Inflammatory macrophage (primary cell): ENCODE measurements at places on chromosomes 4 and X.

DNA sequence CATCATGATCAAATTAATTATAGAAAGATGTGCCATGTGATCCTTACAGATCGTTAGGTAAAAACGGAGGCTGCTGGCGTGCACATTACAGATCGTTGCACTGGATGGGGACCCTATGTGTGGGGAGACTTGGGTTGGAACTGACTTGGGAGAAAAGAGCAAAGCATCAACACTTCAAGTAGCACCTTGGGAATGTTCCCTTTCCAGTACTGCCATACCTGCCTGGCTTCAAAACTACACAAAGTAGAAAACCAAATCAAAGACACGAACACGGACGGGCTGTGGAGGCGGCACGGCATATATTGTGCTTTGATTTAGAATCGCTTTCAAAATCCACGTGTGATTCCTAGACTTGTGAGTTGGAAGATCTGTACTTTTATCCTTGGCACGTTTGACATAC, 898 bp downstream of the CMC4 start:
- DNase-seq = no peak

DNA sequence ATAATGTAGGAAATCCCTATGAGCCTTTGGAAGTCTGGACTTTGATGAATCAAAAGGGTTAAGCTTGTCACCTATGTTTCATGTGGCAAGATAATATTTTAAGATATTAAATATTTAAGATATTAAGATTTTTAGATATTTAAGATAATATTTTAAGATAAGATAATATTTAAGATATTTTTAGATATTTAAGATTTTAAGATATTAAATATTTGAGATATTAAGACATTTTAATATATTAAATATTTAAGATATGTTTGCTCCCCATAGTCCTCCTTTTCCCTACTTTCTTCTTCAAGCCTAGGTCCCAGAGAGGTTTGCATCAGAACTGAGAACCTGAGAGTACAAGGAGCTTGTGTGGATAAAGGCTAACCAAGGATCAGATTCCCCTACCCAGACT, 478.4 kb upstream of the IGFBP7 start:
- no peak for DNase-seq

DNA sequence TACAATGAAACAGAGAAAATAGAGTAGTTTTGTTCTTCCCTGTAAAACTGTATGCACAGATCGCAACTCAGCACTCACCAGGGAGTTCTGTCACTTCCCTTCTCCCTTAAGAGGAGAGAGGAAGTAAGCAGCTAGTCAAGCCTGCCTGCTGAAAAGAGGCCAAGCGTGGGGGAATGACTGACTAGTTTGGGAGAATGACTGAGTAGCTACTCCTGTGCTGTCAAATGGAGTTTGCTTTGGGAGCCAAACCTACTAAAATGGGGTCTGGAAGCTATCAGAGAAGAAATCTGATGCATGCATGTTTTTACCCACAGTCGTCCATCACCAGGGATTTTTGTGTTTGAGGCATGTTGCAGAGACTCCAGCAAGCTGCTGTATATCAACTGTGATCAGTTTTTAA, 54.6 kb upstream of the LHFPL1 start:
- DNase-seq = peak; percentile 64

DNA sequence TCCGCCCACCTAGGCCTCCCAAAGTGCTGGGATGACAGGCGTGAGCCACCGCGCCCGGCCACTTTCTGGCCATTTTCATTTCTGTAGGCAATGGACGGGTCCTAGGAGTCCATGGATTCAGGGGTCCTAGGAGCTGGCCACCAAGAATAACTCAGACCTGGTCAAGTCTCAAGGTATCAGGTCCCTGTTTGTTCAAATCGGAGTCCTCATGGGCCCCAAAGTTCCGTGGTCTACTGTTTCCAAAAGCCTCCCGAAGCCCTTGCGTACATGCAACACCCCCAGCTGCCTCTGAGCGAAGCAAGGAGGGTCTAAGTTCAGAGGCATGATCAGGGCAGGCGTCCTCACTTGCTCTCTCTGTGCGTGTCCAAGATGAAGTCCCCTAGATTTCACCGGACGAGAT, 30.1 kb downstream of the P2RY8 start:
- no peak for DNase-seq

- DNase-seq = no peak
Observed at GRCh38 chr4:87910795-87911194, 64.7 kb upstream of the SPP1 start.

GRCh38 chrX:2629316-2630007, 61.6 kb upstream of the CD99 start:
- peak; percentile 11 for DNase-seq

DNA sequence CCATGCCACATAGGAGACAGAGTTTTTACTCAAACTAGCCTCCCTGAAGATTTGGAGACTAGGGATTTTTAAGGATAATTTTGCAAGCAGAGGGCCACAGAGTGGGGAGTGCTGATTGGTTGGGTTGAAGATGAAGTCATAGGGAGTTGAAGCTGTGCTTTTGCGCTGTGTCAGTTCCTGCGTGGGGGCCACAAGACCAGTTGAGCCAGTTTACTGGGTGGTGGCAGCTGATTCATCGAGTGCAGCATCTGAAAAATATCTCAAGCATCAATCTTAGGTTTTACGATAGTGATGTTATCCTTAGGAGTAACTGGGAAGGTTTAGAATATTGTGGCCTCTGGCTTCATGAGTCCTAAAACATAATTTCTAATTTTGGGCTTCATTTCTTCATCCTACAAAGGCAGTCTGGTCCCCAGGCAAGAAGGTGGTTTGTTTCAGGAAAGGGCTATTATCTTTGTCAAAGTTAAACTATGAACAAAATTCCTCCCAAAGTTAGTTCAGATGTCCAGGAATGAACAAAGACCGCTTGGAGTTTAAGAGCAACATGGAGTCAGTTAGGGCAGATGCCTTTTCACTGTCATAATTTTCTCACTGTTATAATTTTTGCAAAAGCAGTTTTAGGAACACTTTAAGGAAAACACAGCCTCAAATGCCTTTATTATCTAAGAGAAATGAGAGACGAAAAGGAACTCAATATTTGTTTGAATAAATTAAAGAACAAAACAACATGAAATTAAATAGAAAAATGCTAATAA, 960.8 kb upstream of the PRKX start:
- no peak for DNase-seq

- DNase-seq = peak; percentile 87
Observed at GRCh38 chr4:147825451-147826287, 93.8 kb downstream of the ARHGAP10 start.

- DNase-seq = peak; percentile 56
Observed at GRCh38 chr4:150297861-150298474, 219.7 kb downstream of the DCLK2 start.

- DNase-seq = no peak
Observed at GRCh38 chrX:148284056-148284455, 216.4 kb upstream of the AFF2 start.

GRCh38 chrX:11269006-11269405, 24.2 kb upstream of the AMELX start:
- DNase-seq = peak; percentile 26

DNA sequence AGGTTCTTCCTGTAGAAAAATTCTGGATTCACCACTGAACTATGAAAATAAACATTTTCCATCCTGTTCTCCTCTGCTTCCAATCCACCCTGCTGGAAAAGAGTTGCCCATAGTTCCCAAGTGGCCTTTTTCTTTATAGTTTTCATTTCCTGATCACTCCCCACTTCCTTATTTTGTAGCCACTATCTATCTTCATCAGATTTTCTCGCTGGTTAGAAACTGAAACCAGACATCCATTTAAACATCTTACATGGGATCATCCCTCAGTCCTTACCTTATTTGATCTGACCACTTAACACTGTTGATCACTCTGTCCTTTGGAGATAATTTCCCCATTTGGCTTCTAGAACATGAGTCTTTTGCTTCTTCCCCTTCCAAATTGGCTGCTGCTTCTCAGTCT, 42.2 kb upstream of the SCOC start:
- DNase-seq = no peak

DNA sequence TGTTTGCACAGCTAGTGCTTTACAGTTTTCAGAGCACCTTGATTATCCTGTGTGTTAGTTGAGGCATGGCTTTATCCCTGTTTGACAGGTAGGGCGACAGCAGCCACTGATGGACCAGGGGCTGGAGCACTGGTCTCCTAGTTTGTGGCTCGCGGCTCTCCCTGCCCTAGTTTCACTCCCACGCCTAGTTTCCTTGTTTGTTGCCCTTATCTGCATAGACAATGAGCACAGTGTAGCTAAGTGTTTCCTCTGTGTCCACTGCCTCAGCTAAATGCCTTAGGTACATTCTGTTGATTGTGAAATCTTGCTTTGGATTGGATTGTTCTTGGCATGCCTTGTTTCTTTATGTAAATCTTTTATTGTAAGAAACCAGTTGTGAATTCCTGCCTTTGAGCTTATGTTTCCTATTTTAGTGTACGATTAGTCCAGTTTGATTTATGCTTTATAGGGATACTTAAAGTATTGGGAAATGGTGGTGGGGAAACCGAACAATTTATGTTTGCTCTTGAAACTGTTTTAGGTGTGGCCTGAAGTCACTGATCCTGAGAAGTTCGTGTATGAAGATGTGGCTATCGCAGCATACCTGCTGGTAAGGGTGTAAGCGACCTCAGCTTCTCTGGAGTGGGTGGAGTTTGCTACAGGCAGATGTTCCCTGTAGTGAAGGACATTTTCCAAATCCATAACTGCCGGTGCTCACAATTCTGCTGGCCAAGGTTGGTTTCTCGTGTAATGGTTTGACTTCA, 11.0 kb downstream of the TRMT44 start:
- no peak for DNase-seq

DNA sequence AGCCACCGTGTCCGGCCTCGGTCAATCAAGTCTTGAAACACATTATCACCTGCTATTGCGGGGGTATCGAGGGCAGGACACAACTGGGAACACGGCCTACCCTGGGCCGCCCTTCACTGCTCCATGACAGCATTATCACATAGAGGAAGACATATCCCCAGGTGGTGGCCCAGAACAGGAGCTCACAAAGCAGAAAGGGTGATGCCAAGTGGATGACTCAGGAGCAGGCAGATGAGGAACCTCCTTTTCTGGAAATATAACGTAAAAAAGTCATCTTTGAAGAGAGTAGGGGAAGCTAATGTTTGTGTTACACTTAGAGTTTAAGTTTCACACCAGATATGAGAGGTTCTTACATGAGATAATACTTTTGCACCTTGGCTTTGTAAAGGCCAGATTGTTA, 5.3 kb upstream of the SUPT20HL1 start:
- no peak for DNase-seq

GRCh38 chr4:22410645-22411247, 105.1 kb downstream of the ADGRA3 start:
- no peak for DNase-seq

DNA sequence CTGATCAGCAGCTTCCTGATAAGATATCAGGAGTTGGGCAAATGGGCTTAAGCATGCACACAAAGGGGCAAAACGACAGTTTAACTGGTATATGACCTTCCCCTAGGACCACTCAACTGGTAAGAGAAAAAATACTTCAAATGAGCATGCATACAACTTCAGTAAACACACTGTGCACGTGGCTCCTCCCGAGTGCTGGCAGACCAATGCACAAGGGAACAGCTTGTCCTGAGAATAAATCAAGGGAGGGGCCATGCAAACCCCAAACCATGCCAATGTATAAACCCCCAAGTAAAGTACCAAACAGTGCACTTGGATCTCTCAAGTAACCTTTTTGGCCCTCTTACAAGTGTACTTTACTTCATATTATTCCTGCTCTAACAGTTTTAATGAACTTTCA, 293.3 kb upstream of the TBX22 start:
- no peak for DNase-seq

DNA sequence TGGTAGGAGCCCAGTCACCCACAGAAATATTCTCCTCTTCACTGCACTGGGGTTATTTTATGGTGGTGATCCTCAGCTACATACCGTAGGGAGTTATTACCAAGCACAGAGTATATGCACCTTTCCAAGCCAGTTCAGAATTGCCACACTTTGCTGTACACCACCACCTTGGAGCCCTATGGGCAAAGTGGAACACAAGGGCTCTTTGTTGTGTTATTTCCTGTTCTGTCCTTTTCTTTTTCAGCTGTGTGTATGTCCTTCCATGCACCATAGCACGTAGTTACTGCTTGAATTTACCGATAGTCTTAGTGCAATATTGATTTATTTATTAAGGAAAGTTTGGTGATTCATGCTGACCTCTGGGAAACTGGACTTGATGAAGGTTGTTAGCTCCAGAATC, 8.3 kb downstream of the RNF128 start:
- no peak for DNase-seq

GRCh38 chrX:11367609-11368430, 74.6 kb downstream of the AMELX start:
- DNase-seq = peak; percentile 3

- DNase-seq = no peak
Observed at GRCh38 chrX:153926552-153926857, 441 bp upstream of the ARHGAP4 start.

DNA sequence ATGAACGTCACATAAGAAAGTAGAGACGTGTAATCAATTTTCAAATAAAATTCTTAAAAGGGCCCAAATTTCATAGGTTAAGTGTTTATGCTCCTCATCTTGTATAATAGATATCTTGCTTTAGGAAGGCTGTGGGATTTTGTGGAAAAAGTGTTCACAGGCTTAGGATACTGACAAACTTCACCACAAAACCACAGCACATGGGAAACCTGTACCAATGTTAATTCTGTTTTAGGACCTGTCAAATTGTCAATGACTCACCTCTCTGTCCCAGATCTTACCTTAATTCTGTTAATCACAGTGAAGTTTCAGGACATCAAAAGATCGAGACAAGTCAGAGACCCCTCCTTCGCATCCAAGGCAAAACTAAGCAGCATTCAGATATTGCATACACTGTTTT, 24.2 kb downstream of the FGFBP1 start:
- no peak for DNase-seq

- DNase-seq = no peak
Observed at GRCh38 chr4:89847571-89848325, 10.8 kb upstream of the SNCA start.

GRCh38 chr4:112637552-112637866, 566 bp downstream of the LARP7 start:
- no peak for DNase-seq

- DNase-seq = peak; percentile 19
Observed at GRCh38 chrX:150849996-150850720, 48.3 kb downstream of the CD99L2 start.

GRCh38 chr4:156656896-156657295, 314.7 kb downstream of the PDGFC start:
- no peak for DNase-seq
